ENCODE measurements at places on chromosomes 12 and 14.

DNA sequence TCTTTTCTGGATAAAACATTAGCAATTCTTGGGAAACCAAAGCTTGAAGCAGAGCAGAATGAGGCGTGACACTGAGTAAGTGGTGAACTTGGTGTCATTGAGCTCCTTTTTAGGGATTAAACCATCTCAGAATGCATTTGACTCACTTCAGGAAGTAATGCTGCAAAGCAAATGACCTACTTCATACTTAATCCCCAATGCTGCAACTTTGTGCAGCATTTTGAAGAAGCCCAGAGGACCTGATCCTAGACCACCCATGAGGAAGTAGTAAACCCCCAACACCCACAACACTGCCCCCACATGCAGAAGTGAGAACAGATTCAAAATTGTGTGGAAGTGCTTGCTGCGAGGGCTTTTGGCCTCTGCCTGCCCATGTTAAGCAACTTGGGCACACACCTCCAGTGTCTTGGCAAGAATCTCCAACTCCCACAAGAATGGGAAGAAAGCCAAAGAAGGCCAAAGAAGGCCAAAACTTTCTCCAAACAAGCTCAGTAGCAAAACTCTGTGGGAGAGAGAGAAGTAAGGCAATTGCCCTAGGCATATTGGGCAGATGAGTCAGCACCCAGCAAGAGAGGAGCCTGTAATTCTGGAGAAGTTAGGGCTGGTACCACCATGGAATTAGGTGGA lies 69.2 kb upstream of the ETV6 start:
- peak; percentile 92 for DNase-seq

DNA sequence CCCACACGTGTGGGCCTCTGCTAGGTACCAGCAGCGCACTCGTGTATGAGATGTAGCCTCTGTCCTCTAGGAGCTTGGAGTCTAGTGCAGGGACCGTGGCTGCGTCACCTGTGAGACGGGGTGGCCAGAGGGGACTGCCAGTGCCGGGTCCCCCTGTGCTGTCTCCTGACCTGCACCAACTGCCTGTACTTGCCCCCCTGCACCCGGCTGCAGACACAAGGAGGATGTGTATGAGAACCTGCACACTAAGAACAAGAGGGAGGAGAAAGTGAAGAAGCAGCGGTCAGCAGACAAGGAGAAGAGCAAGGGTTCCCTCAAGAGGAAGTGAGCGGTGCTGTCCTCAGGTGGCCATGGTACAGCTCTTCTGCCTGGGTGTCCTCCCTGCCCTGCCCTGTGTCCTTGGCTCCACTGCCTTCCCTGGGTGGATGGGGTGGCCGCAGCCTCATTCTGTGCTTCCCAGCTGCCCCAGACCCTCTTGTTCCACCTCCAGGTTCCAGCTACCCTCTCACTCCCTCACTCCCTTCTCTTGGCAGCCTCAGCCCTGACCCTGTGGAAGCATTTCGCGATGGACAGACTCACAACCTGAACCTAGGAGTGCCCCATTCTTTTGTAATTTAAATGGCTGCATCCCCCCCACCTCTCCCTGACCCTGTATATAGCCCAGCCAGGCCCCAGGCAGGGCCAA lies 9.6 kb downstream of the PTPN6 start:
- no peak for DNase-seq

- no peak for DNase-seq
Measured at GRCh38 chr12:75747572-75748021, 236.2 kb upstream of the KRR1 start.

- no peak for DNase-seq
Measured at GRCh38 chr12:6539707-6540134, 5.4 kb downstream of the GAPDH start.

GRCh38 chr12:132236129-132236929 lies 92.1 kb downstream of the NOC4L start:
- DNase-seq, result no peak

- DNase-seq, result no peak
Measured at GRCh38 chr12:47507221-47507620, 198.6 kb downstream of the RPAP3 start.

- DNase-seq, result no peak
Measured at GRCh38 chr12:55760663-55761062, 17.7 kb downstream of the GDF11 start.

DNA sequence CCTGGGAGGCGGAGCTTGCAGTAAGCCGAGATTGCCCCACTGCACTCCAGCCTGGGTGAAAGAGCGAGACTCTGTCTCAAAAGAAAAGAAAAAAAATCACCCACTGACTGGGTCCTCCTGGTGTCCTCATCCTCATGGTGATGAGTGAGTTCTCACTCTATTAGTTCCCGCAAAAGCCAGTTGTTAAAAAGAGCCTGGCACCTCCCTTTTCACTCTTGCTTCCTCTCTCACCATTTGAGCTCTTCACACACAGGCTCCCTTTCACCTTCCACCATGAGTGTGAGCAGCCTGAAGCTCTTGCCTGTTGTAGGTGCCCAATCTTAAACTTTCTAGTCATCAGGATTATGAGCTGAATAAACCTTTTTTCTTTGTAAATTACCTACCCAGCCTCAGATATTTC lies 176.4 kb downstream of the SLC38A4 start:
- DNase-seq, result no peak

Measured in skeletal muscle cell (primary cell).